Suprapubic skin (tissue), 4 donors: ENCODE measurements at places on chromosomes 2 and 18.
A peak's percentile ranks its signal among the peaks of the same experiment; 100 is the strongest.

DNA sequence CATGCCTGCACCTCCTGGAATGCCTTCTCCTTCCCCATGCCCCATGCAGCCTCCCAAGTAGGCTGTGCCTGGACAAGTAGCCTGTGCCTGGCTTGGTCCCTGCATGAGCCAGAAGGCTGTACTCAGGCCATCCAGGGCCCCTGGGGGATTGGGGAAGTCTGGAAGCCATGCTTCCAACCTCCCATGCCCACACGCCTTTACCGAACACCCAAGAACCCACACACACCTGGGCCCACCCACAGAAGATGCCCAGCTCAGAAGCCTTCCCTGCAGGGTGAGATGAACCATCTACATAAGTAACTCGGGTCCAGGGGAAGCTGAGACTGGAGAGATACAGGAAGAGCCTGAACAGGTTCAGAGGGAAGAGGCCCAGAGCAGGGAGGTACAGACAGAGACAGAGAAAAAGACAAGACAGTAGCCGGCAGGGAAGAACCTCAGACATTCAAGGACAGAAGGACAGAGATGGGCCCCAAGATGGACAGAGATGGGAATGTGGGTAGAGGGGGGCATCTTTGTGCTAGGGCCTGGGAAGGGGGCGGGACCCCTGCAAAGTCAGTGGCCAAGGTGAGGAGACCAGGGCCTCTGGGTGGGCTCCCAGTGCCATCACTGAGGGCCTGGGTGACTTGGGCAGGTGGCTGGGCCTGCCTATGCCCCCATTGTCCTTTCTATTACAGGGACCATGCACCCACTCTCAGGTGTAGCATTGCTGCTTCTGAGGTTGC lies 4.3 kb downstream of the BIN1 start:
- DNase-seq, result peak; percentile 67

DNA sequence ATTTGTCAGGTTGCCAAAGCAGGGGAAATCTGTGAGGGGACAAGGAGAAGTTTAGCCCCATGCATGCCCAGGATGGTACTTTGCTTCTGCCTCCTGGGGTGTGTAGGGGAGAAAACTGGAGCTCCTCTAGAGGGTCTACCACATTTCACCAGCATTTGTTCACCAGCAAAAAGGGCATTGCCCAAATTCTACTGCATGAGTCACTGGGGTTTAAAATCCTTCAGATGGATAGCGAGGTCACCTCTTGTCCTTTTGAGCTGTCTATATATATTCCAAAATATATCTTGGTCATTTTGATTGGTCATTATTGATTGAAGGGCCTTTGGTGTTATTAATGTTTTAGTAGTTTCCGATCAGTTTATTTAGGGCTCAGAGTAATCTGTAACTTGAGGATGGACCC lies 18.7 kb downstream of the FHOD3 start:
- DNase-seq, result no peak

DNA sequence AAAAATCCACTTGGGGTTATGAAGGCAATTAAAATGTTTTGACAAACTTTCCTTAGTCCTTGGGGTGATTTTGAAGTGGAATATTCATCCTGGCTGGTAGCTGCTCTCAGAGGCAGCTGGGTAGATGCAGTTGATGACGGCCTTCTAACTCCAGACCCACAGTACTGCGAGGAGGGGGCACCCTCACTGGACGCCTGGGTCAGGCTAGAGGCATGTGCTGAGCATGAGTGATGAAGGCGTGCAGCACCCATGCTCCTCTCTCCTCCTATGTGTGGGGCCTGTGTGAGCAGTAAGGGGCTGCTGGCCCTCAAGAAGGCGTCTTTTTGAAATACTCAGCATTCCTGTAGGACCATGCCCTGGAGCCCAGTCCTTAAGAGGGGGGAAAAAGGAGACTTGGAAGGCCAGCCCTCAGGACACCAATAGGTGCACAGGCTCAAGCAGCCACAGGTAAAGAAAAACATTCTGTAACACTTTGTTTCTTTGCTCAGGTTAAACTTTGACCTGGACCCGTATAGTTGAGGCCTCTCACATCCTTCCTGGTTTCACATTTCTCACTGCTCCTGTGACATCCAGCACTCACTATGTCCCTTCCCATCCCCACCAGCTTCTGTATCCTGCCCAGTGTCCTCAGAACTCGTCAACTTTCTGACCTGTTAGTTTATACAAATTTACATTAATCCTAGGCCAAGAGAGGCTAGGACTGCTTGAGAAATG lies 64.4 kb downstream of the CD8B2 start:
- no peak for DNase-seq

DNA sequence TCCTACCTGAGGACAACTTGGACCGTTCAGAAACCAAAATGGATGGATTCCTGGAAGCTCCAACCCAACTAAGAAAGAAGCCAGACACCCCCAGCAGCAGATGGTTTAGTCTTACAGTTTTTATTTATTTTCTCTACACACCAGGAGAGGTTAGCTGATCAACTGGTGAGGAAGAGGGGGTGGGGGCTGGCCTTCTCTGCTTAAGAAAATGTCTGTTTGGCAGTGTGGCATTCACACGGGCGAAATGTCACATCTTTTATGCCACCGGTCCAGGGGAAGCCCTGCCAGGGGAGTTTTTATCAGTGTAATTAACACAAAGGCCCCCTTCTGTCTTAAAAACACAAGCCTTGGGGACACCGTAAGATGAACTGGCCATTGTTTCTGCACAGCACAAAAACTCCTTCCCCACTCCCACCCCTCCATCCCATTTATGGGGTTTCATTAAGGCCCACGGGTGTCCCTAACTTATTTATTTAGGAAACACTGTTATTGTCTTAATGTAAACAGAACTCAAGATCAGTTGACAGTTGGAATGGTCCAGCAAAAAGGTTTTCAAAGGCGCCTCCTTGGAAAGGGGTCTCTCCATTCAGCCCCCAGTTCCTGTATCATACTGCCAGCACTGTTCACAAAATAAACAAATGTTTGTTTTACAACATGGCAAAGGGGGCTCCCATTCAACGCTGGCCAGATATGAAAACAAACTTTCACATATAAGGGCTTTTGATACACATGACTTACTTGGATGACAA lies 217.0 kb downstream of the C1D start:
- DNase-seq, result no peak

- DNase-seq, result no peak
Measured at GRCh38 chr18:31247574-31248199, 70.3 kb upstream of the DSG1 start.

- DNase-seq, result peak; percentile 48
Measured at GRCh38 chr2:238872026-238872425, 24.1 kb downstream of the TWIST2 start.

- no peak for DNase-seq
Measured at GRCh38 chr2:181774685-181775084, 94.4 kb upstream of the NEUROD1 start.

- DNase-seq, result peak; percentile 77
Measured at GRCh38 chr18:75208155-75208835, 644 bp downstream of the PTGR3 start.

GRCh38 chr2:5454051-5454390 lies 238.2 kb upstream of the SOX11 start:
- DNase-seq, result no peak

DNA sequence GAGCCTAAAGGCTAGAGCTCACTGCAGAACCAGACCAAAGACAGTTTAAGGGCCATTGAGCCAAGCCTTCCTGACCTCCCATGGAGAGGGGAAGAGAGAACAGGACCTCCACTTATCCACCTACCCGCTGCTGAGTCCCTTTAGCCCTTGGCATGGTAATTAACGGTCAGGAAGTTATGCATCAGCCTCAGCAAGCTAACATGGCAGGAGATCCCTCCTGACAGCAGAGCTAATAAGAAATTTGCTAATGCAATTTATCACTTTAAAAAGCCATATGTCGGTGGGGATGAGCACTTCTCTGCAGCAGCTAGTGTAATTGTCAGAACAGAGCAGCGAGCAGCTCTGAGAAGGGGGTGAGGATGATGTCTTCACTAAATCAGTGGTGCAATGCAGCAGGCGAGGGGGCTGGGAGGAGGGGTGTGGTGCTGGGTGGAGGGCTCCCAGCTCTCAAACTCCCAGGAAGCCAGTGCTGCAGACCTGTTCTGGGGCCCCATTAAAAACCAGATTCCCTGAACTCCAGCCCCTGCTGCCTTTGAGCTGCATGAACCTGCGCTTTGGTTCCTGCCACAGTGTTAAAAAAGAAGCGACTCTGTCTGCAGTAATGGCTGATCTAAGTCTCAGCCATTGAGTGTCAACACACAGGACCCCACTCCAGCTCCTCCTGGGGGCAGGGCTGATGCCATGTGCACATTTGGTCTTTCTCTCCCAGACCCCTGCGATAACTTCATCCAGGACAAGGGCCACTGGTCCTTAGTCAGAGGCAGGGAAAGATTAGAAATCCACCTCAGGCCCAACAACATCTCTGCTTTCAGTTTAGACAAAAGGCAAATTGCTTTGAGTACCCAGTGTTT lies 84.2 kb upstream of the STPG4 start:
- DNase-seq, result no peak

- DNase-seq, result no peak
Measured at GRCh38 chr2:24490181-24490689, 819 bp upstream of the NCOA1 start.

GRCh38 chr18:42742969-42743368 lies 372.5 kb downstream of the RIT2 start:
- DNase-seq, result no peak

DNA sequence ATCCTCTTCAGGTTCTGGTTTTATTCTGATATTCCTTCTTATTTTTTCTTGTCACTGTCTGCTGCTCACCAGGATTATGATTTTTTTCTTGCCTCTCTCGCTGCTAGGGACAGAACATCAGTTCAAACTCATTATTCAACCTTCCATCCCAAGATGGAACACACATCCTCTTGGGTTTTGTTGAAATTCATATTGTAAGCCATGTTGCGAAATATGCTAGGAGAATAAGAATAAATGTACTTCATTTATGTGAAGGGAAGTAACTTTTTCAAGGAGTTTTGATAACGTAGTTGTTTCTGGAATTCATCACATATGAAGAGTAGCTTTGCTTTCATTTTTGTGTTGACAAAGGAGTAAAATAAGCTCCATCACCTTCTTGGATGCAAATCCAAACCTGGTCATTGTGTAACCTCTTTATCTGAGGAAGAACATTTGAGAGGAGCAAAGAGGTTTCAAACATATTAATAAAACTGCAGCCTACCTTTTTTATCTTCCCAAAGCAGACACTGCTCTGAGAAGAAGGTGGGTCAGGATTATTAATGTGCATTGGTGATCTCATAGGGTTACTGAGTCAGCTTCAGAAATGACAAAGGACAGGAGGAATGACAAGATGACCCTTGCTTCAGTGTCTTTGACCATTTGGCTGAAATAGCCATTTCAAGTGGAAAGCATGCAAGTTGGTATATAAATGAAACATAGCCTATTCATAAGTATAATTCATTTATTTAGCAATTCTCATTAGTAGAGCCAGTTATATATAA lies 280.0 kb downstream of the GULP1 start:
- no peak for DNase-seq

GRCh38 chr2:215702116-215702902 lies 266.4 kb upstream of the FN1 start:
- no peak for DNase-seq

- DNase-seq, result no peak
Measured at GRCh38 chr2:58571181-58571852, 330.2 kb upstream of the FANCL start.

DNA sequence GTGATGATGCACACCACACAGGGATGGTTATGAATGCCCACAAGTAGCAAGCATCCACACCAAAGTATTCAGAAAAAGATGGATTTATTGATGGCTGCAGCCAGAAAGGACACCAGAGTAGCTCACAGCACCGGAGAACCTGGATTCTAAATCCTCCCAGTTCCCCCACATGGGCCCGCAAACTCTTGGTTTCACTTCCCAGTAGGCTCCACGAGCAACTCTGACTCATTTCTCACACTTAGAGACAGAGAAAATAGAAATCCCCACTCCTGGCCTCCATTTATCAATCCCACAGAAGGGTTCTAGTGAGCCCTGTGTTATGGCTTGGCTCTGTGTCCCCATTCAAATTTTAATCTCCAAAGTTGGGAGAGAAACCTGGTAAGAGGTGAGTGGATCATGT lies 426.7 kb upstream of the MYT1L start:
- no peak for DNase-seq

DNA sequence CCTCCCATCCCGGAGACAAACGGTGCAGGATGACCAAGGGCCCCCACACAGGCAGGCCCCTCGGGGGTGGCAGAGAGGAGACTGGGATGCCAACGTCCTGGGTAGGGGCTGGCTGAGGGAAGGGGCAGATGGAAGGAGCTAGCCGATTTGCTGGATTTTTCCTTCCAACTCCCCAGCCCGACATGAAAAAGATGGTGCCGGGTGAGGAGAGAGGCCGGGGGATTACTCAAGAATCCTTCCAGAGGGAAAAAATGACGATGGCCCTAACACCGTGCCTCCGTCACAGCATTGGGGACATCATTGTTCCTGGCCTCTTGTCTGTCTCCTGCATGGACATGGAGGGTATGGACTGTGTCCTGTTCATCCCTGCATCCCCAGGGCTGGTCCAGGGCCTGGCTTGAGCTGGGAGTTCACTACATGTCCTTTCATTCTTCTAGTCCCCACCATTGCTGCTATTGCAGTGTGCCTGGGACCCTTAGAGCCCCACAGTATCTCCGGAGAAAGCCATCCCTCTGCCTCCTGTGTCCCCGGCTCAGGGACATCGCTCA lies 217.7 kb downstream of the TNS1 start:
- DNase-seq, result no peak

- DNase-seq, result no peak
Measured at GRCh38 chr2:128329607-128330006, 10.9 kb upstream of the HS6ST1 start.

GRCh38 chr2:171578127-171578803 lies 56.0 kb downstream of the CYBRD1 start:
- no peak for DNase-seq

DNA sequence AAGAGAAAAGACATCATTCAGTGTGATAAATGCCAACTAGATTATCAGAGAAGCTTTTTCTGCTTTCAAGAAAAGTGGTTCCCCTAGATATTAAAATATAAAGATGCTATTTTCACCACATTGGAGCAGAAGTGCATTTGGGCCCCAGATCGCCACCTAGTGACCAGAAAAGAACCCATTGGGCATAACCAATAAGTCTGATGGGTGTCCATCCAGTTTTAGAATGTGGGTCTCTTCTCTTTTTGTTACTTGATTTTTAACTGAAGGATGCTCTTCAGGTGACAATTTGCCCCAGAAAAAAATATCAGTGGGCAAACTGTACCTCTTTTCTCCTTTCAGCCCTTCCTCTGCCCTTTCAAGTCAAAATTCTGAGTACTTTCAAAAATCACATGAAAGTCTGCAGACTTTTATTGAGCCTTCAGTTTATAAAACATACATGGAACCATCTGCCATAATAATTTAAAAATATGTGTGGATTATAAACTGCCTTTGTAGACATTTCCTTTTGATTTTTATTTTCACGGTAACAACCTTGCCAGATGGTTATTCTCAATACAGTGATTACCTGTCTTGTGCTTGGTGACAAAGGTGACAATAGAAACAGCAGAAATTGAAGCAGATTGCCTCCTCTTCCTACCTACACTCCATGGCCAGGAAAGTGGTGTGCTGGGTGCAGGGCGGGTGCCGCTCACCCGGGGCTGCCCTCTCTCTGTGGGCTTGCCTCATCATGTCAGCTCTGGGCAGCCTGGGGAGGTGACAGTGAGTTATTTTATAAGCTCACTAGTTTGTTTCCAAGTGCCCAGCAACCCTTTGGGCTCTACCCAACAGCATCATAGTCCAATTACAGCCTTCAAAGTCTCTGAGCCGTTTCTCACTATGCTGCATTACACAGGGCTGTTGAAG lies 124.5 kb downstream of the DCDC2C start:
- DNase-seq, result no peak
